ENCODE measurements at places on chromosomes 13 and 19.

DNA sequence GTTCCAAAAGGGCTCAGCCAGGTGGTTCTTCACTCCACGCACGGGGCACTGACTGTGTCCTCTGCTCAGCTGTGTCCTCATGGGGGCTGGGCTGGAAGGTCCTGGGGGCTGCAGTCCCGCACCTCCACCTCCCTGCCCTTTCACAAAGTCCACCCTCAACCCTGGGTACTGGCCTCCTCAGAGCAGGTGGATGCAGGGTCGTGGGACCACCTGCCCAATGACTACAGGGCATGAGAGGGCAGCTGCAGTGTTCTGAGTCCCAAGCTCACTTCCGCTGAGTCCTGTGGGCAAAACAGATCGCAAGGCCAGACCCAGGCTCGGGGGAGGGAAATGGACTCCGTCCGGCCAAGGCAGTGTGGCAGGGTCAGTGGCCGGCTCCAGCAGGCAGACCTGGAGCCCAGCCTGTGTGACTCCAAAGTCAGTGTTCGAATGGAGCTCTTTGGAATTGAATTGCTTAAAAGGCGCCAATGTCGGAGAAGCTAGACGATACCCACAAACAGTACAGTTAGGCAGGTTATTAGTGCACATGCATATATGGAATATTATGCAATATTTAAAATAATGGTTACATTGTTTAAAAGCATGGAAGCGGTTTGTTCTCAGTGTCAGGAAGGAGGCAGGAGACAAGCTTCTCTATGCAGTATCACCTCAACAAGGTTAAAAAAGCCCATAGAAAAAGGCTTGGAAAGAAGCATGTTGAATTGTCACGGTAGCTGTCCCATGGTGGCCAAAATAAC lies 54.8 kb downstream of the MCF2L start:
- no peak for DNase-seq

- no peak for DNase-seq
Observed at GRCh38 chr13:112602189-112602588, 14.2 kb upstream of the TUBGCP3 start.

DNA sequence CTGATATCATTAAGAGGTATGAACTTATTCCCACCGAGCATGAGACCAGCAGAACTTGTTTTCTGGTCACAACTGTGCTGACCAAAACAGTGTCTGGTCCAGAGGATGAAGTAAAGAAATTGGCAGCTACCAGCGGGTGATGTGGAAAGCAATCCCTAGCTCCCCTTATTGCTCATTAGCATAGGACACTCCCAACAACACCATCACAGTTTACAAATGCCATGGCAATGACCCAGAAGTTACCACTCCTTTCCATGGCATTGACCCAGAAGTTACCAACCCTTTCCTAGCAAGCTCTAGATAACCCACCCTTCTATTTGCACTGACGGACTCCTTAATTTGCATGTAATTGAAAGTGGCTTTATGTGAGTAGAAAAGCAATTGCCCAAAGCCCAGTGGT lies 1856.1 kb downstream of the OLFM4 start:
- DNase-seq, result no peak

GRCh38 chr13:79778741-79779460 lies 297.9 kb downstream of the NDFIP2 start:
- DNase-seq, result no peak

DNA sequence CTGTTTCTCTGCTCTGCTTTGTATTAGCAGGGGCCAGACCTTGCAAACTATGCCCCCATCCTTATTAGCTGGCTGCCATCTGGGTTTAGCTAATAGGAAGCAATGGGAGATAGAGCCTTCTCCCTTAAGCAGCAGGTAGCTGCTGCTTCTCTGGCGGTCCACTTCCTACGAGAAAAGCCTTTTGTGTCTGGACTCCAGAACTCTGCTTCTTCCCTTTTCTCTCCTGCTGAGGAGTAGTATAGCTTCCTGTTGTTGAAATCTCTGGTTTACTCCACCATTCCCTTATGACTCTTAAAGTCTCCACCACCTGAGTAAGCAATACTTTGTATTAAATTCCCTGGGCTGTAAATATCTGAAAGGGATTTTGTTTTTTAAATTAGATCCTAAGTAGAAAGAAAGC lies 147.1 kb downstream of the DNAJC15 start:
- no peak for DNase-seq

GRCh38 chr13:47588676-47589075 lies 412.4 kb downstream of the SUCLA2 start:
- DNase-seq, result no peak

DNA sequence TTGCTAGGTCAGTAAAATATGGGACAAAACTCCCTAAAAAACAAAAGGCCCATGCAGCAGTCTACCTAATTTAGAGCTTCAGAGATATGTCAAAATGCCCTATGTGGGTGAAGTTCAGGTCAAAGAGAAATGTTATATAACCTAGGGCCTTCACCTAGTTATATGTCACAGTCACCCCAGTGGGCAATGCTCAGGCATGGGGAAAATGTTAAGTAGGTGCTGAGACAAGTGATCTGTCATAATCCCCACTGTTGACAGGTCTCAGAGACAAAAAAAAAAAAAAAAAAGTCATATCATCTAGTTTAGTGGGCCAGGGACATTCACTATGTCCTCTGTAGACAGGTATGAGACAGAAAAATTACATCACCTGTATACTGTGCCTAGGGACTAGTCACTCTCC lies 128.6 kb upstream of the ZNF91 start:
- DNase-seq, result no peak

DNA sequence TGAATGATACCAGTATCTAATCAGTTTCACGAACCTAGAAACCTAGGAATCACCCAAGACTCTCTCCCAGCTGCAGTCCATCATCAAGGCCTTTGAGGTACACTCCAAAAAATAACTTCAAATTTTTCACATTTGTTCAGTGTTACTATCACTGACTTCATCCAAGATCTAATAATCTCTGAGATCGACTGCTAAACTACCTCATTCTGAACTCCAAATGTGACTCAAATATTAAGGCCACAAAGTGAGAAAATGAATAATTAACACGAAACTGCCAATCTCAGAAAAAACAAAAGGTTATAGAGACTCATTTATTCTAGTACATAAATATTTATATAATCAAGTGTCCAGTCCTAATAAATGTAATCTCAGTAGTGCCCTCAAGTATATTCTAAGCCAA lies 430.3 kb upstream of the ATXN8OS start:
- no peak for DNase-seq

- no peak for DNase-seq
Observed at GRCh38 chr19:4059453-4059871, 7.2 kb downstream of the ZBTB7A start.

- DNase-seq, result no peak
Observed at GRCh38 chr19:29162694-29163093, 50.3 kb downstream of the UQCRFS1 start.

GRCh38 chr13:35768073-35768472 lies 291.6 kb upstream of the MAB21L1 start:
- DNase-seq, result no peak

Measured in T-helper 22 cell (primary cell).